ENCODE measurements at places on chromosomes 2 and 18.

DNA sequence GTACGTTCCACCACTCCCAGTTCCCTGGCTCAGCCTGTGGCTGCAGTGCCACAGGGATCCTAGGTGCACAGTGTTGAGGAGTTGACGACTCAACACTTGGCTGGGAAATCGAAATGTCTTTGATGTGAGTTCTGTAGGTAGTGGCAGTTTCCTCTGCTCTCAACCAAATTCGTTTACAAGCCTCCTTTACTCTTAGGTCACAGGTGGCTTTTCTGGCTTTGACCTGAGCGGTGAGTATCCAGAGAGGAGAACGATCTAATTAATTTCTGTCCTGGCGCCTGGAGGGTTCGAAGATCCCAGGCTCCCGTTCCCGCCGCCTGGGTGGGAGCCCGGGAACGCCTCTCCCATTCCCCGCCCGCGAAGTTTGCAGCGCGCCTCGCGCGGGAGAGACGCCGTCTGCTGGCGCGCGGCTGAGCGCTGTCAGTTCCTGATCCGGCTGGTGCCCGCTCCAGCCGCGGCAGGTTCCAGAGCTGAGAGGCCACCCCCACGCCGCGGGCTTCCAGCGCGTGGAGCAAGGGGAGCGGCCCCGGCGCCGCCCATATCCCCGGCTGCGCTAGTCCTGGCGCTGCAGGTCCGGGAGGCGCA, at the start of gene LAMA3:
Gene LAMA3 (plus strand): TSS at position 423 of the 585 bp plus-strand sequence. CDS start 231 bp downstream, outside the sequence.
- no peak for DNase-seq

DNA sequence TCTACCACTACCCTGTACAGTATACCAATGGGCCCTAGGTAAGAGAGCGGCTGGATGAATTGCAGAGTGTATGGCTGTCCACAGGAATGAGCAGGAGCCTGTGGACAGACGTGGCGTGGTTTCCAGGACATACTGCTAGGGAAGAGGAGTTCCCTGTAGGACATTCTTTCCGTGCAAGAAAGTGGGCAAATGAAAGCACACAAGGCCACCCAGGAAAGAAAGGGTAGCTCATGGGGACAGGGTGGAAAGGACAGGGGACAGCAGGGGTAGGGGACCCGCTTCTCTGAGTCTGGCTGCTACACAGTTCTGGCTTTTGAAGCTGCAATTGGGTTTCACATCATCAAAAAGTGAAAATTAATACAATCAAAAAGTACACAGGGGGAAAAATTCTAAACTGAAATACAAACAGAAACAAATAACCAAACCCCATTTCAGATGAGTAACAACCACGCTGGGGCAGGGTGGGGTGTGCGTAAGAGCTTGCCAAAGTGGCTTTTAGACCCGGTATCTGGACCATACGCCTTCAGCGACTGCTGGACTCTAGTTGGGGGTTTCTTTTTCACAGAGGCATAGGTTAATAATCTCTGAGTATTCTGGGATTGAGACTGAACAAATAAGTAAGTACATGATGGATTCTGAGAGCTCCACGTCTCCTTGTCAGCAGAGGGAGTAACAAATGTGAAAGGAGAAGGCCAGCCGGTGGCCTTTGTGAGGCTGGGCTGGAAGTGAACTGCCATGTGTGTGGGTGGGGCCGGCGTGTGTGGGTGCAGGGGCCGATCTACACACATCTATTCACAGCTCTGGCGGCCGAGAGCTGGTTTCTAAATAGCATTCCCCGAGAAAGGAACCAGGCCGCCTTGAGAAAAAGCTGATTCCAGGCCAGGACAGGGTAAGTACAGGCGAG, 84.0 kb downstream of the HDAC4 start:
- no peak for DNase-seq

- no peak for DNase-seq
Observed at GRCh38 chr2:217338306-217338916, 478.5 kb upstream of the TNP1 start.

- DNase-seq: no peak
Observed at GRCh38 chr2:221477714-221478484, 94.2 kb downstream of the EPHA4 start.

- DNase-seq: no peak
Observed at GRCh38 chr18:23171581-23172156, 36.4 kb downstream of the CABLES1 start.

DNA sequence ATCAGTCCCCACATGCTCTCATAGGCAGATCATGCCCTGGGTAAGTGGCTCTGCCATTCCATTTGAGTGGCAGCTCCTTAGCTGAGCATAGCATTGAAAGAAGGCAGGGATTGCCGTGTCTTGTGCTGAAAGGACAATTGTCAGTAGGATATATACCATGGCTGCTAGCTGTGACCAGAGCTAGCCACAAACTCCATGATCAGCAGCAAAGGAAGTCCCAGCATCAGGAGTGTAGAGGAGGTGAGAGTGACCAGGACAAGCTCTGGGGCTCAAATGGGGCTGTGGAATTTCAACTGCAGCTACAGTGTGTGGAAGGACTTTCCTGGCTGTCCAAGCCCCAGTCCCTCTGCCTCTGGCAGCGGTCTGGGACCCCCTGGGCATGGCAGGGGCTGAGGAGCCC, 54.4 kb upstream of the LGALSL start:
- DNase-seq: no peak

GRCh38 chr2:97764559-97765263, 51.3 kb downstream of the ZAP70 start:
- no peak for DNase-seq

- DNase-seq: no peak
Observed at GRCh38 chr2:181190711-181191110, 210.3 kb downstream of the UBE2E3 start.

DNA sequence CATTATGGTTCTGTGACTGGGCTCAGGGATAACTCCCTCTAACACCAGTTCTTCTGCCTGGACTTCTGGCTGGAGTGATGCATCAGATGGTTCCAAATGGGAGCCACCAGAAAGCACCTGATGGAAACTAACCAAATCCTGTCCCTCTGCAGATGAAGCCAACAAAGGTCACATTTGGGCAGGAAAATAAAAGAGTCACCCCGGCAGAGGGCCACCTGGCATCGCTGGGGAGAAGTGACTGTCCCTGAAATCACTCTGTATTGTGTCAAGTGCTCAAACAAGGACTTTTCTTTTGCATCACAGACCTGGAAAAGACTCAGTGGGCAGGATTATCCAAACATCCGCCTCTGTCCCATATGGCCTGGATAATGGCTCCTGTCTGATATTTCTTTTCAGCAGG, 47.5 kb downstream of the DNER start:
- no peak for DNase-seq

DNA sequence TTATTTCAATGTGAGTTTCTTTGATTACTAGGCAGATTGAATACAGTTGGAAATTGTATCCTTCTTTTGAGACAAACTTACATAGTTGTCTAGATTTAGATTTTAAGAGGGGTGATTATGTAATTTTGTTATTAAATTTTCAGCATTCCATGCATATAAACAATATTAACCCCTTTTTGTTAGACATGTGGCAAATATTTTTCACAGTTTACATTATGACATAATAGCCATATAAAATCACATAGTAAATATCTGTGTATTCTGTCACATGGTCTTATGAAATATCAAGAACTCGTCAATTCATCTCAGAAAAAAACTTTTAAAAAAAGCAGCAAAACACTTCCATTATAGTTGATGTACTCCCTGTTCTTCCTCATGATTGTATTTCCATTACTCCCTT, 243.8 kb downstream of the CYP26B1 start:
- DNase-seq: no peak

DNA sequence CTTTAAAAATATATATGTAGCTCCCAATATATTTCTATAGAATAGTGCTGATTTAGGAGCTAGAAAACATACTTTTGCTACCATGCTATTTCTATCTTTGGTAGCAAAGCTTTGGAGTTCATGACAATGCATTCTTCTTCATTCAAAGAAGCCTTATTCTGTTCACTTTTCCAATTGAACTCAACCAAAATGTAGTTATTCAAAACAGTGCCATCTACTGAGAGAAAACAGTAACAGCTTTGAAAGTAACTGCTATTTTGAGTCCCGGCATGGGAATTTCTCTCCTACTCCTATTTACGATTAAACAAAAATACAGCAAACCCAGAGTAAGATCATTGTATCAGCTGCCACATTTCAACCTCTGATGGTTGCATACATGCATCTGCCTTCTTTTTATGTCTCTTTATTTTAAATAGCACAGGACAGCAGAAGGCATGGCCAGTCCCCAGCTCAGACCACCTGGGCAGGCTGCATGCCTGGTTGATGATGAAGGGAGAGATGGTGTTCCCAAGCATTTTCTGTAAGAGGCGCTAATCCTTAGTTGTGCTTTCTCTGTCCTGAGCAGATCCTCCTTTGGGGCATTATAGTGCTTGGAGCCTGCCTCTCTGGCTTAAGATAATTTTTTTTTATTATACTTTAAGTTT, 69.7 kb upstream of the SULT1C3 start:
- no peak for DNase-seq

DNA sequence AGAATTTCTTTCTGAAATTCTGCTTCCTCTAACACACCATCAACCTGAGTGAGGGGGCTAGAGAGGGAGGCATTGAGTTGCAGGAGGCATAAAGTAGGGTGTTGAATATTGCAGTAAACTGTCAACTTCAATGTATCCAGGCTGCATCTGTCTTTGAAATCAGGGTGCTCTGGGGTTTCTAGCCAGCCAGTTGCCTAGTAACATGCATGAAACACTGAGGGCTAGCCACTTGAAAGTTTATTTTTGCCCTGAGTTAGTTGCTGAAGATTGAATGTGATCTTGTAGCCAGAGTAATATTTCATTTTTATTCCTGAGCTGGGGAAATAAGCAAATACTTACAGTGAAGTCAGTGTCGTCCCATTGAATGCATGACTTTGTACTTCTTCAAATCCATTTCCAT, 41.9 kb downstream of the LHCGR start:
- no peak for DNase-seq

- no peak for DNase-seq
Observed at GRCh38 chr2:234708091-234708683, 211.3 kb upstream of the ARL4C start.

- DNase-seq: no peak
Observed at GRCh38 chr2:149219856-149220255, 110.5 kb upstream of the LYPD6 start.

GRCh38 chr2:239322416-239323086, 78.3 kb downstream of the HDAC4 start:
- no peak for DNase-seq

DNA sequence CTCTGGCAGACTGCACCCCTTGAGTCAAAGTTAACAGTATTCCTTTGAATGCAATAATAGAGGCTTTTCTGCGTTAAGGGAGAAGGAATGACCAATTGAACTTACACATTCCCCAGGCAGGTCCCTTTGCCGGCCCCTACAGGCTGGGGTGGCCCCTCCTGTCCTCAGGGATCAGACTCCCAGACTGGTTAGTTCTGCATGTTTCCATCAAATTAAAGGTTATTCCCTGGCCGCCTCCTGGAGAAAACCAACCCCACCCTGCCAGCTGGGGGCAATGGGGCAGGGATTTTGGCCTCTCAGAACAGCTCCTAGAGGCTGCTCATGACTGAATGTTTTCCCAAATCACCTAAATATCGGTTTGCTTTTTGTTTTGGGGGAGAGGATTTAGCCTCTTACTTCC, 199.6 kb downstream of the MGAT5 start:
- no peak for DNase-seq

- DNase-seq: no peak
Observed at GRCh38 chr2:114122930-114123329, 233.0 kb downstream of the ACTR3 start.

DNA sequence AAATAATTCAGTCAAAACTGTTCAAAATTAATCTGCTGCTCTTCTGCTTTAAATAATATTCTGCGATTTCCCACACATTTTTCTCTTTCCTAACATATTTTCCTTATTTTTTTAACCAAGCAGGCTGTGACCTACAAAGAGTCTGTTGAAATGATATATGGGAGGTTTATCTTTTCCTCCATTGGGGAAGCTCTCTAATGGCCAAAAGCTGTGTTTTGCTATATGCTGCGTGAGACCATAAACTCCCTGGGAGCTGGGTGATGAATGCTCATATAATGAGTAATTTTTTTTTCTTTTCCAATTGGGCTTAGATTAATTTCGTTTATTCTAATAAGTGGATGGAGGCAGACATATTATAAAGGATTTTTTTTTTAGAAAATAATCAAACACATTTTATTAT, 72.2 kb upstream of the MAP2 start:
- DNase-seq: no peak

Data from stimulated activated CD4-positive, alpha-beta T cell treated with anti-CD3 and anti-CD28 coated beads, Interleukin-12 subunit alpha, Interleukin-12 subunit beta, amount 100 ng/mL, for 48 hours (primary cell).